Stimulated activated CD8-positive, alpha-beta memory T cell treated with anti-CD3 and anti-CD28 coated beads, Interleukin-7, amount 100 ng/mL, for 1 hour (primary cell): ENCODE measurements at places on chromosomes 12 and 14.

- no peak for DNase-seq
These were observed 37.0 kb downstream of the APPL2 start for GRCh38 chr12:105198961-105199360.

GRCh38 chr14:23349156-23349845 lies 3.4 kb downstream of the SLC22A17 start:
- DNase-seq: no peak

DNA sequence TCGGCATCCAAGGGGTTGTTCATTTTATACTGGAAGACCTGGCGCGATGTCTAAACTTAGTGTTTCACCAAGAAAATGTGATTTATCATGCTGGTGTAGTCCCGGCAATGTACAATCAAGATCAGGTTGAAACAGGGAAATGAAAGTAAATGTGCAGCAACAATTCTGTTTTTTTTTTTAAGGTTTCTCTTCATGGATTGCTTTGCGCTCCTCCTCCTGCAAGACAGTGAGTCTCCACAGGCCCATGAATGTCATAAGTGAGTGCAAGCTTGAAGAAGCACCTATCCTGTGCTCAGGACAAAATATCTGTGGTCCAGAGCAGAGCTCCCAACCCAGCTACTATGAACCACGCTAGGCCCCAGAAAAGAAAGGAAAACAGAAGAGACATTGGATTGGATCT lies 143.4 kb downstream of the KCNK10 start:
- DNase-seq: no peak

DNA sequence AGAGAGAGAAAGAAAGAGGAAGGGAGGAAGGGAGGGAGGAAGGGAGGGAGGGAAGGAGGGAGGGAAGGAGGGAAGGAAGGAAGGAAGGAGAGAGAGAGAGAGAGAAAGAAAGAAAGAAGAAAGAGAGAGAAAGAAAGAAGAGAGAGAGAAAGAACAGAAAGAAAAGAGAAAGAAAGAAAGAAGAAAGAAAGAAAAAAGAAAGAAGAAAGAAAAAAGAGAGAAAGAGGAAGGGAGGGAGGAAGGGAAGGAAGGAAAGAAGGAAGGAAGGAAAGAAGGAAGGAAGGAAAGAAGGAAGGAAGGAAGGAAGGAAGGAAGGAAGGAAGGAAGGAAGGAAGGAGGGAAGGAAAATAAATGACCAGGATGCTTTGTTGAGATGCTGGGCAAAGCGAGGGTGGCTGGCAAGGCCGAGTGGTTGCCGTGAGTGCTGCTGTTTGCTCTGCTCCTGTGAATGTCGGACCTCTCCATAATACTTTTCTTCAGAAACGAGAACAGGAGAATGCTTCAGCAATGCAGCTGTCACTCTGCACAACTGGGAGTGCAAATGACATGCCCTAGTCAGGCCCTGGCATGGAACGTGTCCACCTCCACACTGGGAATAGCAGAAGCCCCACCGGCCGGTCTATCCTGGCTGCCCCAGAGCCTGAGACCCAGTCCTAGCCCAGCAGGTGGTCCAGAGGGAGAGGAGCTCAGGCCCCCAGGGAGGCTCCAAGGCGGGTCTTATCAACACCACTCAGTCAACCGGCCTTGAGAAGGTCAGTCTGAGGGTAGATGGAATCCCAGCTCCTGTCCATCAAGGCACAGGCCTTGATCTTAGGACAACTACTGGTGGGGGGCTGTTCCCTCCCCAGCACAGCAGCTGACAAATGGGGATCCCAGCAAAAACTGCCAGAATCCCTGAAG lies 25.1 kb upstream of the EIF5 start:
- DNase-seq: no peak

DNA sequence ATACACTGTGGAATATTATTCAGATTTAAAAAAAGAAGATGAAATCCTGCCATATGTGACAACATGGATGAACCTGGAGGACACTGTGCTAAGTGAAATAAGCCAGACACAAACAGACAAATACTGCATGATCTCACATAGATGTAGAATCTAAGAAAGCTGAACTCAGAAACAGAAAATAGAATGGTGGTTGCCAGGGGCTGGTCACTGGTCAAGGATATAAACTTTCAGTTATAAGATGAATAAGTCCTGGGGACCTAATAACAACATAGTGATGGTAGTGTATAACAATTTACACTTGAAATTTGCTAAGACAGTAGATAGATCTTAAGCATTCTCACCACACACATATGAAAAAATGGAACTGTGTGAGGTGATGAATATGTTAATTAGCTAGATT lies 161.3 kb upstream of the TMCC3 start:
- no peak for DNase-seq

DNA sequence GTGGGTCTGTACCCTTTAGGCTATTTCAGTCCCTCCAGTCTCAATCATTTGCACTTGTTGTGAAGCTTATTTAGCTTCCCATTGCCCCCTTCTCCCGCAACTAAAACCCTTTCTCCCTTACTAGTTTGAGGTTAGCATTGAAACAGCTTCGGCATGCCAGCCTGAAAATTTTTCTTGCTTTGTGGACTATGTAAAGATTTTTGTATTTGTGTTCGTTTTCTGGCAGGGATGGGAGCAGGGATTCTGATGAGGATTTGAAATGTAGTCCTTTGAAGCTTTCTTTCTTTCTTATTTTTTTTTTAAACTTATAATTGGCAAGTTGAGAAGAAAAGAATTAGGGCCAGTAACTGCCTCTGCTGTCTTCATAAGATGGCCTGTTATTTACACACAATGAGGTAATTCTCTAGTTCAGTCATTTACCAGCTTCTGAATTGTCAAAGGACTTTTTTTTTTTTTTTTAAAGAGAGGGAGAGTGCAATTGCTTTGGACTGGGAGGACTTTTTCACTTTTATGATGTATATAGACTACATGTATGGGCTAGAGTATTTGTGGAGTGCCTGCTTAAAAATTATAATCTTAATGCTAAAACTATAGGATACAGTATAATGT lies 29.0 kb downstream of the PALS1 start:
- no peak for DNase-seq

- DNase-seq: no peak
These were observed 53.7 kb downstream of the SOX5 start for GRCh38 chr12:23895792-23896218.

GRCh38 chr12:73598626-73599025 lies 939.0 kb upstream of the ATXN7L3B start:
- DNase-seq: no peak

DNA sequence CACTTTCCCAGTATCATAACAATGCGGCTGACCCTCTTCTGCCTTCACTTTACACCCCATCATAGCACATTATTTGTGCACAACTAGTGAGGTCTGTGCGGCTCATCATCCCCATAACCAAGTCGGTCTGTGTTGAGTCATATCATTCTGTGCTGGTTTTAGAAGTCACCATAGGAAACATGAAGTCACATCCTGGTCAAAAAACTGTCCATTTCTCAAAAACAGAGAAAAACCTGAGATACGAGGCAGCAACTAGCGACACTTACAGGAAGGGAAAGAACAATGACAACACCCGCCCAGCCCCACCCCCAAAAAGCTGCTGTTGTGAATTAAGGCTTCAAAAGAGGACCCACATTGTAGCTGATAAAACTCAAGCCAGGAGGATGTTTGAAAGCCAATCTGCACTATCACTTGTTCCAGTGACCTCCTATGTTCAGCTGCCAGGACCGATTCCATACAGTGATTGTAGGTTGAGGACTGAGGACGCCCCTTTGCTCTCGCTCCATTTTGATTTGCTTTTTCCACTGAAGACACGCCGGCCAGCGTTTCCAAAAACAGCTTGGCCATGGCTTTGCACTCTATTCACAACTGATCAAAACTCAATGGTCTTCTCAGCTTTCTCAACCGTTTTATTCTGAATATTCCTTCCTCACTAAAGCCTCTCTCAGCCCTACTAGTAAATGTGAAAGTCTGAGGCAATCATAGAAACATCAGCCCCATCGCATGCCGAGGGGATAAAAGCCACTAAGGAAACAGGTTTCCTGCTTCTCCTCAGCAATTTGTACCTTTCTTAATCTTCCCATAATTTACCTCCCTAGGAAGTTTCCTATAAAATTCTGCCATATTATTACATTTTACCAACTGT lies 87.5 kb downstream of the DUSP16 start:
- DNase-seq: no peak

- peak; percentile 9 for DNase-seq
These were observed 4.4 kb downstream of the TXNRD1 start for GRCh38 chr12:104219908-104220404.

- no peak for DNase-seq
These were observed 79.2 kb upstream of the CD163 start for GRCh38 chr12:7582796-7583195.

DNA sequence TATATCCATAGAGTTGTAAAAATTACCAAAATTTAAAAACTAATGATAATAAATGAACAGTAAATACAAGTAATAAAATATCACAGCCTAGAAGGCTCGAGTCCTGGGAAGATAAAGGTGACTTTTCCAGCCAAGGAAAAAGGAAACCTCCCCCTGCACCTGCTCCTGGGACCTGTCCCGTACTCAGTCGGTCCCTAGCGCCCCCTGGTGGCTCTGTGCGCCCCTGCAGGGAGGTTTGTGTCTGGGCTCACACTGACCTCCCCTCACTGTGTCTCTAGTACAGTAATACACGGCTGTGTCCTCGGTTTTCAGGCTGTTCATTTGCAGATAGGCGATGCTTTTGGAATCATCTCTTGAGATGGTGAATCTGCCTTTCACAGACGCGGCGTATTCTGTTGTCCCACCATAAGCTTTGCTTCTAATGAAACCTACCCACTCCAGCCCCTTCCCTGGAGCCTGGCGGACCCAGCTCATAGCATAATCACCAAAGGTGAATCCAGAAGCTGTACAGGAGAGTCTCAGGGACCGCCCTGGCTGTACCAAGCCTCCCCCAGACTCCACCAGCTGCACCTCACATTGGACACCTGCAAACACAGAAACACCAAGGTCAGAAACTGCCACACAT lies 1030.4 kb downstream of the TMEM121 start:
- DNase-seq: peak; percentile 65

GRCh38 chr12:20620261-20620660 lies 74.9 kb upstream of the SLCO1C1 start:
- DNase-seq: no peak

DNA sequence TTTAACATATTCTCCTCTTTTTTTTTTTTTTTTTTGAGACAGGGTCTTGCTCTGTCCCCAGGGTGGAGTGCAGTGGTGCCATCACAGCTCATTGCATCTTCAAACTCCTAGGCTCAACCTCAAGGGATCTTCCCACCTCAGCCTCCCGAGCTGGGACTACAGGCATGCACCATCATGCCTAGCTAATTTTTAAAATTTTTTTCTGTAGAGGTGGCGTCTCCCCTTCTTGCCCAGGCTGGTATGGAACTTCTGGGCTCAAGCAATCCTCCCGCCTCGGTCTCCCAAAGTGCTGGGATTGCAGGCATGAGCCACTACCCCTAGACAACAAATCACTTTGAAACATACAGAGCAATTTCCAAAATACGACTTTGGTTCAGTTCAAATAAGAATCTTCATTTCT lies 154.8 kb downstream of the PAX9 start:
- DNase-seq: no peak
